ENCODE measurements at places on chromosomes 16 and 17.

- DNase-seq: no peak
Measured at GRCh38 chr17:82705756-82706155, 7.3 kb upstream of the RAB40B start.

DNA sequence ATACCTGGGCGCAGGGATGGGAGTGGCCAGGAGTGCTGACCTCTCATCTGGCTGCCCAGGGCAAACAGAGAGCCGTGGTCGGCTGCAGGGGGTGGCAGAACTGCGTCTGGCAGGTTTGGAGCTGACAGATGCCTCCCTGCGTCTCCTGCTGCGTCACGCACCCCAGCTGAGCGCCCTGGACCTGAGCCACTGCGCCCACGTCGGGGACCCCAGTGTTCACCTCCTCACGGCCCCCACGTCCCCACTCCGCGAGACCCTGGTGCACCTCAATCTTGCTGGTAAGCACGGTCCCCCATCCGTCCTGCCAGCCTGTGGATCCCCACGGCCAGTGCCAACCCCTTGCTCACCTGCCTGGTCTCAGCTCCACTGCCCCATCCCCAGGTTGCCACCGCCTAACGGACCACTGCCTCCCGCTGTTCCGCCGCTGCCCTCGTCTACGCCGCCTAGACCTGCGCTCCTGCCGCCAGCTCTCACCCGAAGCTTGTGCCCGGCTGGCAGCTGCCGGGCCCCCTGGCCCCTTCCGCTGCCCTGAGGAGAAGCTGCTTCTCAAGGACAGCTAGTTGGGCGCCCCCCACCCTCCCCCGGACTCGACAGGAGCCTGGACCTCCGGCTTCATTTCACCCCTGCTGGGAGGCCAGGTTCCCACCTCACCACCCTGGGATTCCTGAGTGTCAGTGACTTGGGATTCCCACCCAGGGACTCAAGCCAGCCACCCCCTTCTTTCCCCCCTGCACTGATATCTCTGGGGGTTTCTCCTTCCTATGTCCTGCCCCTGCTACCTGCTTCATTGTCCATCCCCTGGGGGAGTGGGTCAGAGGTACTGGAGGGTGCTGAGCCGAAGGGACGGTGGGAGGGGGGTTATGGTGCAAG, 2.0 kb upstream of the ORAI3 start:
- no peak for DNase-seq

- no peak for DNase-seq
Measured at GRCh38 chr16:19802612-19803011, 82.0 kb downstream of the GPRC5B start.

DNA sequence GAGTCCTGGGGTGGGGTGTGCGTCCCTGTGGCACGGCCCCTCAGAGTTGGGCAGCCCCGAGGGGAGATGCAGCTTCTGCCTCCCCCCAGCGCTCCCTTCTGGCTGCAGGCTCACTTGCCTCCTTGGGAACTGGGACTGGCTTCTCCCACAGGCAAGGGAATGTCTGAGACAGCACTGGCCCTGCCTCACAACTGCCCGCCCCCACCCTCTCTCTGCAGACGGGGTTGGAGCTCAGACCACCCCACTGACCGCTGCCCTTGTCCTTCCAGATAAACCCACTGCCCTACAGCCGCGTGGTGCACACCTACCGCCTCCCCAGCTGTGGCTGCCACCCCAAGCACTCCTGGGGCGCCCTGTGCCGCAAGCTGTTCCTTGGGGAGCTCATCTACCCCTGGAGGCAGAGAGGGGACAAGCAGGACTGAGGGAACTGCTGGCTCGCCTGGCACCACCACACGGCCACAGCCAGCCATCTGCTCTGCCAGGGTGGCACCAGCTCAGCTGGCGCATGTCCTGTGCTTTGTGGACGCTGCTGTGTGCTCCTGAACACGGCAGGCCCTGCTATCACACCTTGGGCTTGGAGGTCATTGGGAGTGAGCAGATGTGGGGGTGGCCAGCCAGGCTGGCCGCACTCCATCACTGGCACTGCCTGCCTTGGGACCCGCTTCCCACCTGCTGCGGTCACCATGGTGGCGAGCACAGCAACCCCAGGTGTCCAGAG, 7.1 kb upstream of the RAB40C start:
- peak; percentile 86 for DNase-seq

GRCh38 chr16:89739383-89739782, 18.0 kb downstream of the ZNF276 start:
- DNase-seq: no peak

- peak; percentile 85 for DNase-seq
Measured at GRCh38 chr17:1078831-1079561, 82.1 kb downstream of the TIMM22 start.

- no peak for DNase-seq
Measured at GRCh38 chr17:7955414-7956227, 23.6 kb downstream of the CNTROB start.

GRCh38 chr17:79399610-79400144, 211.2 kb downstream of the RBFOX3 start:
- no peak for DNase-seq

Data from stomach (tissue), 19 donors.